Activated T-helper 1 cell treated with anti-CD3 and anti-CD28 coated beads, Interleukin-12 subunit alpha, Interleukin-12 subunit beta, Interleukin-2, Interleukin-4 antibody, amounts not matched to agents 30 ng/mL and 10 ng/mL and 1 ng/mL, durations not matched to agents 14 hours and 24 hours and 36 hours (primary cell): ENCODE measurements at places on chromosomes 2 and 18. TPM values are rescaled to one million over a fixed set of nuclear protein-coding genes. Genes with fewer than 3 reads are reported as not detected.
A peak's percentile ranks its signal among the peaks of the same experiment; 100 is the strongest.

The SLC9A2 gene
- not detected in 2 replicates for total RNA-seq

The PMS1 gene
- 54.4 and 55.9 TPM in 2 replicates for total RNA-seq

The CMPK2 gene
- 4.1 and 7.4 TPM in 2 replicates for total RNA-seq

The SKOR2 gene
- total RNA-seq = not detected in 2 replicates

DNA sequence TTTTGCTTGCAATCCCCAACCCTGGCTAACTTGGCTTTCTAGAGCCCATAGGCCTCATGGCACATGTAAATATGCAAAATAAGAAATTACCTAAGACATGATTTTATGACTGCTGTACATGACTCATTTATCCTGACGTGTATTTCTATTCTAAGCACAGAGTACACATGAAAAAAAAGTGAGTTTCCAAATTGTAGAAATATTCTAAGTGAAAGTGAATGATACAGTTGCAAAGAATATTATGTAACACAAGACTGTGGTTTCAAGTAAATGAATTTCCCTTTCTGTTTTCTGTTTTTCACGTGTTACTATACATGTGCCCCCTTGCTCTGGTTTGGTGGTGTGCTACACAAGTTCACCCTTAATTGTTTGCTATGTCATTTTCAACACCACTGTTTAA lies 162.4 kb downstream of the LRP1B start:
- H3K4me3 ChIP-seq = no peak overlapping the region
- H3K27ac ChIP-seq = no peak overlapping the region
- H3K36me3 ChIP-seq = no peaks in the 10 kb centered on the region
- no peaks in the 10 kb centered on the region for H3K27me3 ChIP-seq
- DNase-seq = no peak
- H3K4me1 ChIP-seq = no peaks in the 10 kb centered on the region

DNA sequence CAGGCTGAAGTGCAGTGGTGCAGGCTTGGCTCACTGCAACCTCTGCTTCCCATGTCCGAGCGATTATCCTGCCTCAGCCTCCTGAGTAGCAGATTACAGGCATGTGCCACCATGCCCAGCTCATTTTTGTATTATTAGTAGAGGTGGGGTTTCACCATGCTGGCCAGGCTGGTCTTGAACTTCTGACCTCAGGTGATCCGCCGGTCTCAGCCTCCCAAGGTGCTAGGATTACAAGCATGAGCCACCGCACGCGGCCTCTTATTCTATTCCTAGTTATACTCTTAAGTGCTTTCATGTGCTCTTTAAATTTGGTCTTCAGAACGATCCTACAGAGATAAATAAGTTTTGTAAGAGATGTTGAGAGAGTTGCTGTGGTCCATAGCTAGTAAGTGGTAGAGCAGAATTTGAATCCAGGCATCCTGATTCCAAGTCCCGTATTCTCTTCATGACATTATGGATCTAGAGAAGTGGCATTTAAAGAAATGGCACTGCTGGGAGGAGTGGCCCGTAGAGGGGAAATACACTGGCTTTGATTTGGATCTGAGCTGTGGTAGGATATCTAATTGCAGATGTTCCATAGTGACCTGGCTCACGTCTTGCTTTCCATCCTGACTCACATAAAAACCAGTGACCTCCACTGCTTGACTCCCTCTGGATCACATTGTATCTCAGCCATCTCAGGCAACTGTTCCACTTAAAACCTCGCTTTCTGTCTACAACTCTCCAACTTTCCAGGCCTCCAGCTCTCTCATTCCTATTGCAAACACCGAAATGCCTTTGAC lies 22.8 kb upstream of the ME2 start:
- H3K4me3 ChIP-seq = no peak overlapping the region
- H3K4me1 ChIP-seq = no peaks in the 10 kb centered on the region
- H3K27ac ChIP-seq = no peak overlapping the region

DNA sequence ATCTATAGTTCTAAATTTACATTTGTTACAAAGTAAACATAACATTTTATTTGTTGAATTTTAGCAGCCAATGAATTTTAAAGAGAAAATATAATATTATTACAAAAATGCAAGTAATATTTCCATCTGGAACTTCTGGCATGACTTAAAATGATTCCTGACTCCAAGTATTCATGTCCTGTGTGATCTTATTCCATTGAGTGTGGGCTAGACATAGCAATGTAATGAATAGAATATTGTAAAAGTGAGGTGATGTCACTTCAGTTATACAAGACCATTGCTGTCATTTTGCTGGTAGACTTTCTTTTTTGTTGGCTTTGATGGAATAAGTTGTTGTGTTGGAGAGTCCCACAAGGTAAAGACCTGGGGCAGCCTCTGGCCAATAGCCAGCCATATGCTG lies 912.2 kb upstream of the PIK3C3 start:
- no peak for DNase-seq
- no peak overlapping the region for H3K27ac ChIP-seq
- no peaks in the 10 kb centered on the region for H3K27me3 ChIP-seq
- H3K4me3 ChIP-seq = no peak overlapping the region

DNA sequence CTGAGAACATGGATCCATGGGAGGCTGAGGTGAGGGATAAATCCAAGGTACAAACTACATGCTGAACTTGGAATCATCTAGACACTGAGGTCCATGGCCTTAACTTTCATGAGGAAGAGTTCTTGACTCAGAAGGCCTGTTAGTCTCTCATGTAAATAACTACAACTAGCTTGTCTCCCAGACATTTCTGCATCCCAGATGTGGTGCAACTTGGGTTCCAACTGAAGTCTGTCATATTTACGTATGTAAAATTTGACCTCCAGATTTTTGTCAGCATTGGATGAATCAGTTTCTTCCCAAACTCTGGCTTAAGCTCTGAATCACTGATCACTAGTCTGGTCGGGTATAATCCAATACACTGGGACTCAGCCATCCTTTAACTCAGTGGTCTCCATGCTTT lies 306.9 kb downstream of the PDE11A start:
- no peak overlapping the region for H3K4me3 ChIP-seq
- no peaks in the 10 kb centered on the region for H3K36me3 ChIP-seq
- H3K27me3 ChIP-seq = peaks cover 20% of the 10 kb centered on the region
- no peak overlapping the region for H3K27ac ChIP-seq

GRCh38 chr2:121386707-121387106 lies 101.7 kb upstream of the TFCP2L1 start:
- peaks cover 24% of the 10 kb centered on the region for H3K36me3 ChIP-seq
- no peak for DNase-seq
- no peaks in the 10 kb centered on the region for H3K4me1 ChIP-seq
- H3K27ac ChIP-seq = no peak overlapping the region
- H3K4me3 ChIP-seq = no peak overlapping the region
- no peaks in the 10 kb centered on the region for H3K27me3 ChIP-seq

DNA sequence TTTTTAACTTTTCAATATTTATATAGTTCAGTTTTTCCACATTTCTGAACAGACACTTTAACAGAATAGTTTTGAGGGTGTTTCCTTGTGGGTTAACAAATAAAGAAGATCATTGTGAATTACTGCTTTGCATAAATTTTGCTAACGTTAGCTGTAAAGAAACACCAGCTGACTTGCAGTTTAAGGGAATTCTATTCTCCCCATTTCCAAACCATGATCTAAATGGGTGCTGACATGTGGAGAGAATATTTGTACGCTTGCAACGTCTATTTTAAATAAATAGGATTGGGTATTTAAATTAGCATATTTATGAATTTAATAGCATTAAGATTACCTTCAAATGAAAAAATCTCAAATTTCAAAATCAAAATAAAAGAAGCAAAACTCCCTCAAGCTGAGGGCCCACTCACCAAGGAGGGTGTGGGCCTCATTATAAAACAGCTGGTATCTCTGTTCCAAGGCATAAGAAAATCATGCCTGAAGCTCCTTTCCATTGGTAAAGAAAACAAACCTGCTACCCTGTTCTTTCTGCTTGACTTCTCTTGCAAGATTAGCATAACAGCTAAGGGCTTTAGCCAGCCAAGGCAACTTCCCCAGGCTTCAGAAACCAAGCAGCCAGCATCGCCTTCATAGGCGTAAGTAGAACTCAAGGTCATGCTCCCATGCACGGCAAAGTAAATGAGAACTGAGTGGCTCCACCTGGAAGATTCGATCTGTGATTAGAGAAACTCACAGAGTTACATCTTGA lies 3.2 kb downstream of the MRO start:
- H3K4me1 ChIP-seq = no peaks in the 10 kb centered on the region
- no peak for DNase-seq
- H3K36me3 ChIP-seq = no peaks in the 10 kb centered on the region
- H3K27ac ChIP-seq = no peak overlapping the region

GRCh38 chr2:20930928-20931327 lies 108.0 kb upstream of the LDAH start:
- H3K4me3 ChIP-seq = no peak overlapping the region
- no peak overlapping the region for H3K27ac ChIP-seq
- DNase-seq = no peak
- H3K27me3 ChIP-seq = no peaks in the 10 kb centered on the region
- no peaks in the 10 kb centered on the region for H3K36me3 ChIP-seq

- H3K4me3 ChIP-seq = no peak overlapping the region
- DNase-seq = no peak
- no peaks in the 10 kb centered on the region for H3K36me3 ChIP-seq
- H3K27ac ChIP-seq = no peak overlapping the region
These were observed 109.6 kb upstream of the SLC14A2 start for GRCh38 chr18:45505497-45506206.

DNA sequence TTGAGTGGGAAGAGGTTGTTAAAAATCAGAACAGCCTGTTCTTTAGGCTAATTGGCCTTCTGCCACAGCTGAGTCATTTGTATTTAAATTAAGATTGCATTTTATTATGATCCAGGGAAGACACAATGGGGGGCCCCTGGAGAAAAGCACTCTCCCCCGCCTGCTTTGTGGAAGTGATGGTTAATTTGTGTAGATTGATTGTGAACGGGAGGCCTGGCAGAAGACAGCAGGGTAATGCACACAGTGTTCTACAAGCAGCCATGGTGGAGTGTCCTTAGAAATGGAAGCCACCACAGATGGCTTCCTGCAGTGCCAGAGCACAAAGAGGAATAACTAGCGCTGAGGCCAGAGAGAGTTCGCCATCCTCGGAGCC lies 19.6 kb downstream of the RAMP1 start:
- no peaks in the 10 kb centered on the region for H3K27me3 ChIP-seq
- no peak overlapping the region for H3K27ac ChIP-seq
- no peak overlapping the region for H3K4me3 ChIP-seq
- DNase-seq = no peak

DNA sequence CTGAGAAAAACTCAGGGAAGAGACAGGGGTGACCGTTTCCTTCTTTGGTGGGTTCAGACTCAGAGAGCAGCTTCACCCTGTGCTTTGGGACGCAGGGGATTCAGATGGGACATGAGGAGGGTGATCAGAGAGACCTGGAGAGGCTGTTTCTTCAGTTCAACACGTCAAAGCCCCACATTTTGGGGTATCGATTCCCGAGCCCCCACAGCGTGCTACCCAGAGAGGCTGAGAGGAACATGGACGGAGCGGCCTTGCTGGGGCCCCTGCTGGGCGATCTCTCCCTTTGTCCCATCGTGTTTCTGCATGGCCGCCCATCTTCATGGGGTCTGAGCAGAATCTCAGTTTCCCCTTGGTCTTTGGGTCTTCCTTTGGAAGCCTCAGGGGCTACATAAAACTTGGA lies 38.2 kb upstream of the PXDN start:
- no peak overlapping the region for H3K27ac ChIP-seq
- H3K4me1 ChIP-seq = no peaks in the 10 kb centered on the region
- H3K36me3 ChIP-seq = no peaks in the 10 kb centered on the region

DNA sequence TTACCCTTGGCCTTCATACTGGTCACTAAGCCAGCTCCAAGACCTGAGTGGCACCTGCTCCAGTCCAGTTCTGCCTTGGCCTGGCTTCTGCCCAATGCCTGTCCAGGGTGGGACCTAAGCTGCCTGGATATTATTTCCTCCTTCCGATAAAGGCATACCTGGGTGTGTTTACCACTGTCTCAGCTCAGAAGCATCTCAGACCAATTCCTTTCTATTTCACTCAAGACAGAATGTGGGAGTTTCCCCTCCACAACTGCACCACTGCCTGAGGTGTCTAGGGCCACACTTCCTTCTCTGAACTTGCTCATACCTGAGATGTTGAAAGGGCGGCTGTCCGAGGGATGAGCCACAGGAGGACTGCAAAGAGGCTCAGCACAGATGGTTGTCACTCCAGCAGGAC lies 18.4 kb upstream of the CAB39 start:
- H3K4me3 ChIP-seq = peak overlapping the region; percentile 27
- peak overlapping the region; percentile 75 for H3K27ac ChIP-seq
- no peaks in the 10 kb centered on the region for H3K27me3 ChIP-seq
- peaks cover 27% of the 10 kb centered on the region for H3K4me1 ChIP-seq

GRCh38 chr18:53261241-53261640 lies 921.2 kb downstream of the DCC start:
- H3K36me3 ChIP-seq = no peaks in the 10 kb centered on the region
- H3K27ac ChIP-seq = no peak overlapping the region
- no peaks in the 10 kb centered on the region for H3K27me3 ChIP-seq
- no peak overlapping the region for H3K4me3 ChIP-seq
